ENCODE measurements at places on chromosomes 12 and 14. TPM values are rescaled to one million over a fixed set of nuclear protein-coding genes. Genes with fewer than 3 reads are reported as not detected.

The HOXC11 gene
- not detected for polyA plus RNA-seq

The ITGA7 gene
- 409 TPM for polyA plus RNA-seq

GRCh38 chr12:27607591-27607990 is 83.6 kb downstream of the PPFIBP1 start:
- DNase-seq: no peak

- DNase-seq: no peak
Measured at GRCh38 chr12:52310622-52311284, 10.4 kb downstream of the KRT83 start.

DNA sequence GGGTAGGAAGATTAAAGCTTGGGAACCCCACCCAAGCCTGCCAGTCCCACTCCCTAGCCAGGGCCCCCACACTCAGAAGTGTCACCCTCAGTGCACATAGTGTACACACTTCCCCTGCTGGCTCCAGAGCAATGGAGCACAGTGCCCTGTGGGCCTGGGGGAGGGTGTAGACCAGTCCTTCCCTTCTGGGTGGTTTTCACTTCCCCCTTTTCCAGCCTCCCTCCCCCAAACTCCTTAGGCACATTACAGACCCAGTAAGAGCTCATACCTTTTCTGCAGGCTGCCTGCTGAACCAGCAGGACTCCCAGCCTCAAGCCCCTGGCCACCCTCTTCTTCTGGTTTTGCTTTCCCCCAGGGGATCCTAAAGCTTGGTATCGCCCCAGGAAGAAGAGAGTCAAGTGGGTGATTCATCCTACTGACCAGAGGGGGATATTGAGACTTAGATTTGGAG is at the start of gene ZNF385A:
Gene ZNF385A, minus strand, starts transcription at position 143 of the 451 bp plus-strand sequence. CDS start 219 bp downstream, outside the sequence.
- DNase-seq: no peak

GRCh38 chr12:70365398-70365647 is 767 bp upstream of the KCNMB4 start:
- DNase-seq: no peak

The AGAP2 gene
- polyA plus RNA-seq: 8.2 TPM

- DNase-seq: no peak
Measured at GRCh38 chr12:130764475-130765185, 48.5 kb upstream of the RIMBP2 start.

- DNase-seq: no peak
Measured at GRCh38 chr12:60345442-60345841, 749.6 kb downstream of the SLC16A7 start.

- no peak for DNase-seq
Measured at GRCh38 chr12:132522592-132523380, 32.8 kb downstream of the FBRSL1 start.

DNA sequence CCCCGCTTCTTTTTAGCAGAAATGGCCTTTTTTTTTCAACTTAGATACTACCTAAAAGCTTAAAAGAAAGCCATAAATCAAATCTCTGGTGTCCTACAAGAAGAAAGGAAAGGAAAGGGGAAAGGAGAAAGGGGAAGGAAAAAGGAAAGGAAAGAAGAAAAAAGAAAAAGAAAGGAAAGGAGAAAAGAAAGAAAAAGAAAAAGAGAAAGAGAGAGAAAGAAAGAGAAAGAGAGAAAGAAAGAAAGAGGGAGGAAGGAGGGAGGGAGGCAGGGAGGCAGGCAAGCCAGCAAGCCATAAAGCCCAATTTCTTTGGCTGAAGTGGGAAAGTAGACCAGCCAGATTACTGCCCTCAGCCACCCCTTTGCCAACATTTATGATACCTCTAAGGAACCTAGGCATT is 32.5 kb upstream of the SLC6A13 start:
- DNase-seq: no peak

DNA sequence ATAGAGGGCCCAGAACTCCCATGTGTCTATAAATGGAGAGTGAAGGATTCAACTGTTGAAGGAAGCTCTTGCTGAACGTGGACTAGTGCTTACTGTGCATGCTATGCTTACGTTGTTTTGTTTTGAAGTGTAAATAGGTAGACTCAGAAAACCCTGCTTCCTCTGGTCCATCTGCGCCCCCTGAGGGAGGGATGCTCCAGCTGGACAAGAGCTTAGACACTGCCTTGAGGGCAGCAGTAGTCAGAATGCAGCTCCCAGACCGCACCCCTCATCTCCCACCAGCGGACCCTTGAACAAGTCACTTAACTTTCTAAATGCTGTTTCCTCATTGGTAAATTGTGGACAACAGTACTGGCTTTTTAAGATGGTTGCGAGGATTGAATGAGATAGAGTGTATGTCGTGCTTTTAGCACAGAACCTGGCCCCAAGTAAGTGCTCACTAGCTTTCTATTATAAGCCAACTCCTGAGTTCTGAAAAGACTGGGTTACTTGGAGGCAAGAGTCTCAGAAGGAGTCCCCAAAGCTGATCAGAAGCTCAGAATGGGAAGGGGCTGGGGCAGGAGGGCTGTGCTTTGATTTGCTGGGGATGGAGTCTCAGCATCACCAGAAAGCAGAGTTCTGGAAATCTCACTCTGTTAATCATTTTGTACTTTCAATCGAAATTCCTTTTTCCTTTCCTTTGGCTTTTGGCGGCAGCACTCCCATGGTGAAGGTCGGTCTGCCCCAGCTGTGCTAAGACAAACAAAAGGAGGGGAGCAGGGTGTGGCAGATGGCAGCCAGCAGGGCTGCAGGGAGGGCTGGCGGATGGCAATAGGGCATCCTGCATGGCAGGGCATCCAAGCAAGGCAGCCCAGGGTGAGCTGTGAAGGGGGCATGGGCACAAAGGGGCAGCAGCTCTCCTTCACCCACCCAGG is 15.6 kb downstream of the AGAP2 start:
- no peak for DNase-seq

The BDKRB2 gene
- 1.1 TPM for polyA plus RNA-seq

GRCh38 chr12:128853600-128854197 is 421 bp downstream of the GLT1D1 start:
- no peak for DNase-seq

GRCh38 chr12:100508751-100509150 is 35.1 kb downstream of the NR1H4 start:
- no peak for DNase-seq

The REM2 gene
- 0.24 TPM for polyA plus RNA-seq

The SPIC gene
- not detected for polyA plus RNA-seq

GRCh38 chr12:110585231-110585799 is 2.2 kb upstream of the PPTC7 start:
- DNase-seq: no peak

DNA sequence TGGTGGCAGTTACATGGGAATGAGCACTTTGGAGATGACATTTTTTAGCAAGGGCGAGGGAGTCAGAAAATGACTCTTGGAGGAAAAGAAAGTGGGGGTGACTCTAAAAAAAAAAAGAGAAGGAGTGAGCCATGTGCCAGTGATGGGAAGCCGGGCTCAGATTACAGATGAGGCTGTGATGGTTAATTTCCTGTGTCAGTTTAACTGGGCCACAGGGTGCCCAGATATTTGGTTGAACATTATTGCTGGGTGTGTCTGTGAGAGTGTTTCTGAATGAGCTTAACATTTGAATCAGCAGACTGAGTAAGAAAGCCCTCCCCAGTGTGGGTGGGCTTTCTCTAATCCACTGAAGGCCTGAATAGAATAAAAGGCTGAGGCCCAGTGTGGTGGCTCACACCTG is 26.8 kb upstream of the CCDC60 start:
- DNase-seq: no peak

The PRIMA1 gene
- 3.5 TPM for polyA plus RNA-seq

The KRT71 gene
- not detected for polyA plus RNA-seq

The BTG1 gene
- 50.2 TPM for polyA plus RNA-seq

DNA sequence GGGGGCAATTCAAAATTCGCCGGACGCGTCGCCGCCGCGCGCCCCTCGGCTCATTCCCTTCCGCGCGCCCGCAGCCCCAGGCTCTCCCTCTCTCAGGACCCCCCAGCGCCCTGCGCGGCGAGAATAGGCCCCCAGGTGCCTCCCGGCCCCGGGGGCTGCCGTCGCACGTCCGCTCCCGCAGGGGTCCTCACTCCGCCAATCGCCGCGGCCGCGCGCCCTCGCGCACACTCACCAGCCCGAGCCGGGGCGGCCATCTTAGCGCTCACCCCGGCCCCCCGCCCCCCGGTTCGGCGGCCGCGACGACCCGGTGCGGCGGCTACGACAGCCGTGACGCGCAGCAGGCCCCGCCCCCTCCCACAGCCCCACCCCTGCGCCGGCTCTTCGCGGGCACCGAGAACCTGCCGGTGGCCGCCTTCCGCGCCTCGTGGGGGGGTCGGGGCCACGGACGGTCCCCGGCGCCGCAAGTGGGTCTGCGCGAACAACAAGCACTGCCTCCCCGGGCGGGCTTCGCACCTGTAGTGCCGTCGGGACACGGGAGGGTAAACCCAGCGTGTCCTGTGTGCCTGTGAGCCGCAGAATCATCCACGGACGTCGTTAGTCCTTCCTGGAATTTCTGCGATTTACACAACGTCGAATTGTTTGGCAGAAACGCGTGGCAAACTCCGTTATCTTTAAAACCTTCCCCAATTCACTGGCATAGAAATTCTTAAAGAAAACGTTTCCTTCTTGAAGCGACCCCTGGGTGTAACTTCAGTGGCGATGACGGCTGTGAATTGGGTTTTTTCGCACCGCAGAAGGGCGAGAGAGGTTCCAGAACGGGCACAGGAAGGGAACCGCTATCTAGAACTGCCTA is 2.5 kb downstream of the USP44 start:
- DNase-seq: no peak

The FAM186B gene
- polyA plus RNA-seq: 1.8 TPM

GRCh38 chr14:69484444-69485314 is at the start of gene PLEKHD1:
Gene PLEKHD1, plus strand, starts transcription at chr14:69484728. Its CDS starts 238 bp downstream, at chr14:69484966.
- no peak for DNase-seq

DNA sequence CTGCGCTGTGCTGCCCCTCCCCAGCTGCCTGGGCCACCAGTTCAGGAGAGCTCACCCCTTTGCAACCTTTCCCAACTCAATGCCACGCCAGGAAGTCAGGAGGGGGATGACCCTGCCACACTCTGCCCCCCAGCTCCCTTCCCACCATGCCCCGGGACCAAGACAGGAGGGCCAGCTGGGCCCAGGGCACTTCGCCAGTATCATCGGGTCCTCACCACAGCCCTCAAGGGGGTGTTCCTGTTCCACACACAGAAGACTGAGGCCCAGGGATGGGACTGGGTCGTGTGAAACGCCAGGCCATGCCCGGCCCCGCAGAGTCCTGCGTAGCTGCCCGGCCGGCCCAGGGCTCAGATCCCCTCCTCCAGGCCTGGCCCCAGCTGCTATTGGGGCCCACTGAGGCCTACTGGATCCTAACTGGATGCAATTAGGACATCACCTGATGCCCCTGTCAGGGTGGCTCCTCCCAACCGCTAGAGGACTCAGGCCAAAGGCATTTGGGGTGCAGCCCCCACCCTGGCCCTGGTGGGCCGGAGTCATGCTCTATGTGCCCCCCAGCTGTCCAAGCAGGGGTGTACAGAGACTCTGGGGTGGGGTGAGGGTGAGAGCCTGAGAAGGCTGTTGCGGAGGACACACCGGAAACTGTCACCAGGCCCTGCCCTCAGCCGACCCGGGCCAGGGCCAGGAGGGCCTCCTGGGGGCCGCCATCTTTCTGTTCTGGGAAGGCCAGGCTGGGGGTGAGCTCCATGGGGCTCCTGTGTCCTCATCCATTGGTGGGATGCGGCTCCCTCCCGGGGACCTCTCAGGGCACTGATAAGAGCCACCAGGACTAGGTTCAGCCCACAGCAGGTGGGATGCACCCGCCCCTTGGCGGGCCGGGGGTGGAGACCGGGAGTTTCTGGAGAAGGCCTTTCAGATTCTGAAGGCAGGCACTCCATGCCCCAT is 29.3 kb upstream of the ANKRD9 start:
- DNase-seq: no peak

GRCh38 chr14:53630336-53630735 is 326.3 kb downstream of the BMP4 start:
- no peak for DNase-seq

The IL31 gene
- polyA plus RNA-seq: not detected

The CIROP gene
- not detected for polyA plus RNA-seq

DNA sequence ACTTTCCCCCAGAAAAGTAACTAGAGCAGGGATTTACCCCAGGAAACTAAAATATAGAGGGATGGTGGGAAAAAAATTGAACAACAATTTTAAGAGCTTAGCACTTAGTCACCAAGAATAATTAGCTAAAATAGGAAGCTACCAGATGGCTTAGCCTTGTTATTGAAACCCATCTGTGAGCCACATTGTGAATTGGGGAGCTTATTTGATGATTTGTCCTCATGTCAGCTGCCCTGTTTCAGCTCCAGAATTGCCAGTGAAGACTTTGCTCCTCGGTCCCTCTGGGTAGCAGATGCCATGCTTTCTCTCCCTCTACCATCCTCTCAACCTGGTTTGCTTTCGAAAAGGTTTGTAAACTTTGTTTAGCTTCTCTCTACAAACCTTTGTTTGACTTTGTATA is 67.7 kb upstream of the PTHLH start:
- DNase-seq: no peak

DNA sequence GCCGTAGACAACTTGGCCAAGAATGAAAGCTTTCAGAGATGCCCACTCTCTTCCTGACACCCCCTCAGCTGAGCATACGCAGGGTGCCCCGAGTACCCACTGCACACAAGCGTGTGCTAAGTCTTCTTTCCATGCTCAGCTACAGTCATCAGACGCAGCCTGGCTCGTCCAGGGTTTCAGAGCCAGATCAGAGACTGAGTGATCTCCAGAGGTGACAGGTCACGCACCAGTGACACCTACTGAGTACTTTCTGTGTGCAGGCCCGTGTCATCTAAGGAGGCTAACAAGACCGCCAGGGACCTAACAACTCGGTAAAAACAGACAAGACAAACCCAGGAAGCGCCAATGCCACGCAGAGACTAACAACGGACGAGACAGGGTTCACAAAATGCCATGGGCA is 25.1 kb downstream of the STX2 start:
- DNase-seq: no peak

The CCDC184 gene
- polyA plus RNA-seq: 3.0 TPM

- DNase-seq: no peak
Measured at GRCh38 chr12:112537710-112538396, 119.1 kb downstream of the PTPN11 start.

DNA sequence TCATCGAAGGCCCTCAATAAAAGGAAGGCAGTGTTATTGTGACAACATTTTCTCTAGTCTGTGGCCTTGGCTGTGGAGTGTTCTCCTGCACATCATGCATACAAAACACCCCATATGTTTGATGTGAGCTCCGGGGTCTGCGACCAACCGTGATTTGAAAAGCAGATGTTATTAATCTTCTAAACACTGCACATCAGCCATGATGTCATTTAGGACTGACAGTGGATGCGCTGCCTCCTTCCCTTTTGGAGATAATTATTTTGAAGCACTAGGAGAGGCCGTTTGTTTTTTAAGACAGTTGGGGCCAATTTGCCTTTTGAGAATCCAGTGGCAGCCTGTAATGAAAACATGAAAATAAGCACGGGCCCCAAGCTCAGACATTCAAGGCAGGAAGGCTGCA is 1041.6 kb downstream of the BCL11B start:
- no peak for DNase-seq
